ENCODE measurements at places on chromosomes 3 and 15.

DNA sequence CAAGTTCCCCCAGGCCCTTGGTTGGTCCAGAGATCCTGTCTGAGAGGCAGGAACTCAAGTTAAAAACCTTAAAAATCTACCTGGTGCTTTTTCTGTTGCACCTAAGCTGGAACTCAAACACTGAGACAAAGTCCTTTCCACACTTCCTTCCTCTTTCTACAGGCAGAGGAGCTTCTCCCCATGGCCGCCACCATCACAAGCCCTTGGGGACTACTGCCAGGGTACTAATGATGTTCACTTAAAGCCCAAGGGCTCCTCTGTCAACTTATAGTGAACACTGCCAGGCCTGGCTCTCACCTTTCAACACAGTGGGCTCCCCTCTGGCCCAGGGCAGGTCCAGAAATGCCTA lies 26.0 kb downstream of the TM4SF18 start:
- DNase-seq = no peak

- no peak for DNase-seq
Measured at GRCh38 chr15:78449220-78449999, 11.4 kb downstream of the IREB2 start.

DNA sequence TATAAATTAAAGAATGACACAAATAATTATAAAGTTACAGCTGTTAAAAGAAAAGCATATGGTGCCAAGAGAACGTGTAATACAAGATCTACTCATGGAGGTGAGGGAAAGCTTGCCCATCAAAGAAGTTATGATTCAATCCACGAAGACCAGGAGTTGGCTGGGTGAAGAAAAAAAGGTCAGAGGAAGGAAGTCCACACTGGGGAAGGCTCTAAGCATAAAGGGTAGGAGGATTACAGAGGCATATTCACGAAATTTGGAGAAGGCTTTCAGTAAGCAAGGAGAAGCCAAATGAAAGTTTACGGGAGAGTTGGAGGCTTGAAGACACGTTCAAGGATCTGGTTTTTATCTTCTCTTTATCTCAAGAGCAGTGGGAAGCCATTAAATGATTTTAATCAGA lies 1.8 kb upstream of the TGFBR2 start:
- no peak for DNase-seq

DNA sequence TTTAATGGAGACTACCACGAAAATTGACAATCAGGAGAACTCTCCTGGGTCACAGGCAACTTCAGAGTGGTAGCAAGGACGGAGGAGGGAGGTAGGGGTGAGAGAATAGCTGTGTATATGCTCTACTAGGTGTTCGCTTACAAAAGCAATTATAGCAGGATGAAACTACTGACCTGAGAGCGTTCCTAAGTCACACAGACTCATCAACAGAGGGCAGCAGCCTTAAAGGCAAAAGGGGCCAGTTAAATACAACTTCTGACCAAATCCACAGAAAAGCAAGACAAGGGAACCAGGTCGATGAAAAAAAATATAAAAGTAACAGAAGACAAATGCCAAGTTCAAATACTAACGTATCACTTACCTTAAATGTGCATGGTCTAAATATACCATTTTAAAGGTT lies 894.6 kb downstream of the PLOD2 start:
- no peak for DNase-seq

- DNase-seq = no peak
Measured at GRCh38 chr3:143707848-143708247, 140.4 kb downstream of the SLC9A9 start.

DNA sequence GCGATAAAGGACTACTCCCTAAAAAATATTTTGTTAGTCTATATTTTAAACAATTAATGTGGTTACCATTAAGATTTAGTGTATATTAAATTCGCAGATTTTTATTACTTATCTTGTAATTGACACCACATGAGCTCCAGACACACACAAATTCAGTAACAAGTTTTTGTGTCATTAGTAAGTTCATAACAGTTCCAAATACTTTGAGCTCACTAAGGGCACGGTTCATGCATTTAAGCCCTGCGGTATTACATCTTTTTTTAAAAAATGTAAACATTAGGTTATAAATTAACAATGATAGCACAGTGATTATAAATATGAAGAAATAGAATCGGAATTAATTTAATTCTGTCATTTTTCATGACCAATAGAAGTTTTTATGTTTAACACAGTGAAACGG lies 317.3 kb downstream of the ZNF385D start:
- DNase-seq = no peak

- no peak for DNase-seq
Measured at GRCh38 chr3:1214933-1215332, 122.1 kb downstream of the CNTN6 start.

DNA sequence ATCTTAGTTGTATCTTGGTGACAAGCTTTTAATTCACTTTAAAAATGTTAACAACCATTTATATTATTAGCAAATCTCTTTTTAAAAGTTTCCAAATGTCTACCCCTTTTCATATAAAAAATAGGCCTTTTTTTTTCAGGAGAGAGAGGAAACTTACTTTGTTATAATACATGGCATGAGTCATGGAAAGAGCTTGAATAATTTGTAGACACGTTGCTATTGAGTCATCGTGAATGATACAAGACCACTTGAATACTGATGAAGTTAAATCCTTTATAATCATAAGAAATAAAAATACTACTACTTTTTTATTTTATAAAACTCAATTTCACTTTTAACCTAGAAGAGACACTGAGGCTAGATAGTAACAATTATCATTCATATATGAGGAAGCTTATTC lies 70.3 kb upstream of the BBX start:
- DNase-seq = no peak

DNA sequence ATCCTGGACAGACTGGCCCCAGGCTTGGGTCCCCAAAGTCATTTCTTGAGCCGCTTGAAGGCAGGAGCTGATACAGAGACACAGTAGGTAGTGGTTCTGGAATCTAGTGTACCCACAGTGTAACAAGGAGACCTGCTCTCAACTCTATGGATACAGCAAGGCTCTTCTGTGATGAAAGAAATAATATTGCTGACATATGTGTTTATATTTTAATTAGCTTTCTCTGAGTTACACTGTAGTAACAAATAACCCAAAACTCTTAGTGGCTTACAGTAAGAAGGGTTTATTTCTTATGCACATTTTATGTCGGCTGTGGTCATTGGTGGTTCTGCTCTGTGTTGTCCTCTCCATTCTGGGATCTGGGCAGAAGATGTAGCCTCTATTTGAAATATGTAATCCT lies 45.5 kb downstream of the CHST14 start:
- no peak for DNase-seq

GRCh38 chr3:18124501-18124900 lies 300.6 kb downstream of the SATB1 start:
- no peak for DNase-seq

- DNase-seq = no peak
Measured at GRCh38 chr15:51132384-51133139, 37.9 kb upstream of the TNFAIP8L3 start.

DNA sequence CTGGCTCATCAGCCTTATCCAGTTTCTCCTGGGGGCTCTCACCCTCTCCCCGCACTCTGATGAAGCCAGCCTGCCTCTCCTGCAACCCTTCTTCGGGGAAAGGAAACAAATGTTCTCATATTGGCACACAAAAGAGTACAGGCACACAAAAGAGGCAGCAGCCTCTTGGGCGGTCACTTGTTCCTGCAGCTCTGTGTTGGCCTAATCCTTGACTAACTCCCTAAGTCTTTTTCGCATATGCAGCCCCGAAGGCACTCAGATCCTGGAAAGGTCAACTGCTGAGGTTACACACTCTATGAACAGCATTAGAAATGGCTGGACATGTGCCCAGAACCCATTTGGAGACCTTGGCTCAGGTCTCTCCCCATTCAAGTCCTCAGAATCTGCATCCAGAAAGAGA lies 7.4 kb upstream of the CAMP start:
- DNase-seq = no peak

DNA sequence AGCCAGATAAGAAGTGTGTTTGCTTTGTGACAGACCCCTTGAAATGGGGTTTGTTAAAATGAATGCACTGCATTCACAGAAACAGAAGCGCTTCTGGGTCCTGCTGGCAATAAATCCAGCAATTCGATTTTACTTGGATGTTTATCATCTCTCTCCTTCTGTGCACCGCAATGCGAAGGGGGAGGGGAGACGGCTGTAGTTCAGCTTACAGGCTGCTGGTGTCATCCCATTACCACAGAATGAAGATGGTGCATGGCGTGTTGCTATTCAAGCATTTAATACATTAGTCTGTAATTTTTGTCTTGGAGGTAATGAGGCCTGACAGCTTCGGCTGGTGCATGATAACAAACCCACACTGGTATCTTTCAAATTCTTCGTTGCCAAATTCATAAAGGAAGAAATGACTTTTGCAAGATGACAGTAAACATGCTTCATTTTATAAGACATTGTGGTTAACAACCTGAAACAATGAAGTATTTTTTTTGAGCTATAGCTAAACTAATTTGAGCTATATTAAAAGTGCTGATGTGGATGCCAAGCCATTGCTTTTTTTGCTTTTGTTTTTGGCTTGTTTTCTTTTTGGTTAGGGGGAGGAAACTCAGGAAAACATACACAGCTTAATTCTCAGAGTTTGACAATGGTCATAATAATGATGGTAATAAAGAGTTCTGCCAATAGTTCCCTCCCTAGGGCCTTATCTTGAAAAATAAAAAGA lies 418.3 kb downstream of the OTOL1 start:
- no peak for DNase-seq

GRCh38 chr3:51700403-51700802 lies 6.5 kb upstream of the GRM2 start:
- no peak for DNase-seq

DNA sequence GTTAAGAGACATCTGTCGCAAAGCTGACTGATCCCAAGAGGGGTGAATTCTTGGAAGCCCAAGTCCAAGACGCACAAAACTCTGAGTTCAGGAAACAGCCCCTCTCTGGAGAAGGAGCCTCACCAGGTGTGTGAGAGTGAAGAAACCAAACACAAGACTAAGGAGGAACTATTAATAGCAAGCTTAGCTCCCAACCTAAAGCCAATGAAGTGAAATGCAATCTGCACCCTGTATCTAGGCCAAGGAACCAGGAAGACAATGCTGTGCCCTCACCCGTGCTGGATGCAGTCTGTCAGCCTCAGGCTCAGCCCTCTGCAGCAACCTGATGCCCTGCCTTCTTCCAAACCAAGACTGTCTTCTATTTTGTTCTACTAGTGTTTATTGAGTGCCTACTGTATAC lies 22.5 kb upstream of the THBS1 start:
- no peak for DNase-seq

- DNase-seq = no peak
Measured at GRCh38 chr15:23524816-23525215, 40.7 kb upstream of the MKRN3 start.

- no peak for DNase-seq
Measured at GRCh38 chr15:92992720-92993119, 92.6 kb downstream of the CHD2 start.

DNA sequence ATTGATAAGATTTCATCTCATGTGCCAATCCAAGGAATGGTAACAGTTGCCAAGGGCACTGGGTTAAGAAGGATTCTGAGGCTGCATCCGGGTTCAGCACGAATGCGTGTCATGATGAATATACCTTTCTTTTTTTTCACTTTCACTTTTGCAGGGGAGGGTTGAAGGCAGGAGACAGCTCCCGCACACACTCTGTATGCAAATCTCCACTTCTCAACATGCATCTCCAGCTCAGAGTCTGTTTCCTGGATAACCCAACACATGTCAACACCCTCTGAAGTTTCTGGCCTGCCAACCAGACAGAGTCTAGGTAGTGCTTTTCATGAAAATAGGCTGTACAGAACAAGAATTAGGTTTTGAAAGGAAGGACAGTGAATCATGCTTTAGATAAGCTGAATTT lies 21.6 kb downstream of the B4GALT4 start:
- no peak for DNase-seq

Data from stimulated activated naive CD4-positive, alpha-beta T cell treated with Interleukin-2 at 50 U/mL for 16 hours (primary cell).